ENCODE measurements at places on chromosomes 12 and 14. TPM values are rescaled to one million over a fixed set of nuclear protein-coding genes. Genes with fewer than 3 reads are reported as not detected.
A peak's percentile ranks its signal among the peaks of the same experiment; 100 is the strongest.

The SAMD15 gene
- total RNA-seq = 0.29 TPM

The RPS6KA5 gene
- total RNA-seq = 16.7 TPM

The MGST1 gene
- 0.73 TPM for total RNA-seq

The SLC25A29 gene
- total RNA-seq = 15.9 TPM

The PLA2G1B gene
- not detected for total RNA-seq

The CLBA1 gene
- 3.1 TPM for total RNA-seq

DNA sequence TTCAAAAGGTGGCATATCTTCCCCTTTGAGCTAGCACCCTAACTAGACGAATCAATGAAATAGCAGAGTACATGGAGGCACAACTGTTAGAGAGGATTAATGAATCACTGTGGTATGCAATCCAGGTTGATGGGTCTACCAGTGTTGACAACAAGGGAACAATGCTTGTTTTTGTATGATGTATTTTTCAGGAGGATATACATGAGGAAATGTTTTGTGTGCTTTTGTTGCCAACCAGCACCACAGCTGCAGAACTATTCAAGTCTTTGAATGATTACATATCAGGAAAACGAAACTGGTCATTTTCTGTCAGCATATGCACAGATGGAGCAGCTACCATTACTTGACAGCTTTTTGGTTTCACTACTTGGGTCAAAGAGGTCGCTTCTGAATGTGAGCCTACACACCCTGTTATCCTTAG is 142.6 kb downstream of the GPHN start:
- no peak for DNase-seq

DNA sequence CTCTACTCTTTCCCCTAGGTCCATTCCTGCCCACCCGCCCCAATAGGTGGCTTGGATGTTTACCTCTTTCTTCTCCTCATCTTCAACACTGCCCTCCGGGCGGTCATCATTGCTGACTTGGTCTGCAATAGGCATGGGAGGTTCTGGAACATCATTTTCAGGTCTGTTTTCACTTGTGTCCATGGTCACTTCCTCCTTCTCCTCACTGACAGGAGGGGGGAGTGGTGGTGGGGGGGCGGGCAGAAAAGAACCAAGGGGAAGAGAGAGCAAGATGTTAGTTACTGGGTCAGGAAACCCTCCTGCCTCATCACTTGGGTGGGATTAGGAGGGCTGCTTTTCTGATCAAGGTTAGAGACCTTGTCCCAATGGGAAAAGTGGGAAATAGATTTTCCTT is 12.1 kb upstream of the CDH24 start:
- no peak for DNase-seq

DNA sequence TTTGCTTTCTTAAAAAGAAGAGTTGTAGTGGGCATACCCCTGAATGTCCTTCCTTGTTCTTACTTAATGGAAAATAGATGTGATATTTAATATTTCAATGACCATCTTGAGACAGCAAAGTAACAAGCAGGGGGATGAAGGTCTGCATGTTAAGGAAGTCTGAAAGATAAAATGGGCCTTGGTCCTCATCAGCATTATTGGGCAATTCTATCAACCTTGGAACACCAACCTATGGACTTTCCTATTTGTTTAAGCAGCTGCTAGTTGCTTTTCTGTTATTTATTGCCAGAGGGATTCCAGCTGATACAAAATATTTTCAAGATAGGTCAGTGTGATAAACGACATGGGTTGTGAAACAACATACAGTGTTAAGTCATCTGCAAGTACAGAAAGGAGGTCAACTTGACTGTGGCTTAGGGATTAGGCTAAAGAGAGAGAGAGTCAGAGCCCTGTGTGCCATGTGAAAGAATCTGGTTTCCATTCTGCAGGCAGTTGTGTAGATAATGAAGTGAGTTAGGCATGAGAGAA is 16.4 kb upstream of the A2M start:
- DNase-seq = no peak

DNA sequence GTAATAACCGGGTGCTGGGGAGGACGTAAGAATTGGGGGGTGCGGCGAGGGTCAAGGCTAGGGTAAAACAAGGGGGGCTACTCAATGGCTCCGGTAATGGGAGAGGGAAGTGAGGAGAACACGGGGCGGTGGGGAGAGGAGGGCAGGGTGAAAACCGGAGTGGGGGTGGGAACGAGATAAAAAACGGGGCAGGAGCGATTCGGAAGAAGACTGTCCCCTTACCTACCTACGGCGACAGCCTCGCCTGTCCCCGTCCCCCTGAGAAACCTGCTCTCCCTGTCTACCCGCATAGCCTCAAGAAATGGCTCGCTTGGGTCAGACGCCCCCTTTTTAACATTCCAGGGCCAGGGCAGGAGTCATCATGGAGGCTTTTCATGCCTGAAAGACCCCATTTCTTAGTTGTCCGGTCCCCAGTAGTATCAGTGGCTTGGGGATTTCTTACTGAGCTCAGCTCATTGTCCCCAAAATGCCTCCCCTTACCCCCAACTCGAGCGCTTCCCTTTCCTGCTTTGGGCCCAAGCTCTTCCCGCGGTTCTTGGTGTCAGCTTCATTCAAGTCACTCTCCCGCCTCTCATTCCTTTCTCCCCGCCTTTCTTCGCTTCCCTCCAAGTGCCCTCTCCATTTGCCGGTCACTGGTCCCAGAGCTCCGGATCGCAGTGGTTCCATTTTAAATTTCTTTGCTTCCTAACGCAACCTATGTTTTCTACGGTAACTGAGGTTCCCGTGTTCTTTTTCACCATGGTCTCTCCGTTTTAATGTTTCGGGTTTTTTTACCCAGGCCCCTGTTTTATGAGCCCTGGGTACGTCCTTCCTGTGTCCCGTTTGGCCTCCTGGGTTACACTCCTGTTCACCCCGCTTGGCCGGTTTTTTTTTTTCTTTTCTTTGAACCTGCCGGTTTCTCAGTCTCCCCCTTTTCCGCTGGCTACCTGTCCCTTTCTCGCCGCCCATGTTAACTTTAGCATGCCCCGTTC is 1.2 kb upstream of the WSB2 start:
- no peak for DNase-seq

GRCh38 chr12:15208140-15208539 is 13.1 kb downstream of the RERG start:
- no peak for DNase-seq

- DNase-seq = no peak
Observed at GRCh38 chr12:3680919-3681594, 71.9 kb downstream of the CRACR2A start.

DNA sequence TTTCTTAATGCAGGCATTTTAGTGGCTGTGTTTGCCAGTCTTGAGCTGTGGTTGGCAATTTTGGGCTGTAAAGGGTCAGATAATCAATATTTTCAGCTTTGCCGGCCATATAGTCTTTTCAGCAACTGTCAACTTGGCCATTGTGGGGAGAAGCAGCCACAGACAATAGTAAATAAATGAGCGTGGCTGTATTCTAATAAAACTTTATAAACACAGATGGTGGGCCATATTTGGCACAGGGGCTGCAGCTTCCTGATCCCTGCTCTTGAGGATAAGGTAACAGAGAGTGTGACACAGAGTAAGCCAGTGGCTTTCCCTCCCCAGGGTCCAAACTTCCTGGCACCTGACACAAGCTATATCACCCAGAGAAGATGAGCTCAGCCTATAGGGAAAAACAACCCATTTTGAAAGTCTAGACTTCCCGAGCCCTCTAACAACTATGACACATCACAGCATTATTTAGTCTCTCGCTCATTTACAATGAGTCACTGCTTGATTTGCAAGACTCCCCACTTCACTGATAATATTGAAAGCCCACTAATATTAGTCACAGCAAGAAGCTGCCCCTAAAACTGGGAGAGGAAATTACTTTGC is 163.1 kb upstream of the TMPO start:
- DNase-seq = no peak

GRCh38 chr12:25458047-25458552 is 95.0 kb downstream of the LMNTD1 start:
- no peak for DNase-seq

- DNase-seq = no peak
Observed at GRCh38 chr14:38442208-38442607, 186.3 kb upstream of the CLEC14A start.

DNA sequence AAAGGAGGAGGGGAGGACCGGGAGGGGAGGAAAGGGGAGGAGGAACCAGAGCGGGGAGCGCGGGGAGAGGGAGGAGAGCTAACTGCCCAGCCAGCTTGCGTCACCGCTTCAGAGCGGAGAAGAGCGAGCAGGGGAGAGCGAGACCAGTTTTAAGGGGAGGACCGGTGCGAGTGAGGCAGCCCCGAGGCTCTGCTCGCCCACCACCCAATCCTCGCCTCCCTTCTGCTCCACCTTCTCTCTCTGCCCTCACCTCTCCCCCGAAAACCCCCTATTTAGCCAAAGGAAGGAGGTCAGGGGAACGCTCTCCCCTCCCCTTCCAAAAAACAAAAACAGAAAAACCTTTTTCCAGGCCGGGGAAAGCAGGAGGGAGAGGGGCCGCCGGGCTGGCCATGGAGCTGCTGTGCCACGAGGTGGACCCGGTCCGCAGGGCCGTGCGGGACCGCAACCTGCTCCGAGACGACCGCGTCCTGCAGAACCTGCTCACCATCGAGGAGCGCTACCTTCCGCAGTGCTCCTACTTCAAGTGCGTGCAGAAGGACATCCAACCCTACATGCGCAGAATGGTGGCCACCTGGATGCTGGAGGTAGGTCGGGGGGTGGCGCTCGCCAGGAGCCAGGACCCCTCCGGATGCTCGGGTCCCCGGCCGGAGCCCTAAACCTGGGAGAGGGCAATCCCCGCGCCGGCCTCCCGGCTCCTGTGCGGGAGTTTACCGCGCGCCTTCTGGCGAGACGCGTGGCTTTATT is at the start of gene CCND2:
TSS of gene CCND2 (plus strand) at position 111 of the 744 bp plus-strand sequence. CDS start at position 390, 279 bp downstream.
- DNase-seq = peak; percentile 76

- no peak for DNase-seq
Observed at GRCh38 chr14:92973798-92974372, 50.9 kb downstream of the CHGA start.

GRCh38 chr14:81633496-81633895 is 99.8 kb upstream of the SEL1L start:
- DNase-seq = no peak

DNA sequence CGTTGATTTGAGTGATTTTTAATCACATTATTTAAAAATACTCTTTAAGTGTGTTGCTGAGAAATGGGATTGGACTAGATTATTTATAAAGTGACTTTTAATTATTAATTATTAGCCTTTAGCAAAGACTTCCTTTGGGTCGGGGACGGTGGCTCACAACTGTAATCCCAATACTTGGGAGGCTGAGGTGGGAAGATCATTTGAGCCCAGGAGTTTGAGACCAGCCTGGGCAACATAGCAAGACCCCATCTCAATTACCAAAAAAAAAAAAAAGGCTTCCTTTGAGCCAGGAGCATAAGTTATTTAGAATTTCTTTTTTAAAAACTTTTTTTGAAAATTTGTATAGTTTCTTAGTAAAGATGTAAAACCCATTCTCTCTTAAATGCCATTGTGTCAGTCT is 8.8 kb downstream of the CHURC1 start:
- DNase-seq = no peak

DNA sequence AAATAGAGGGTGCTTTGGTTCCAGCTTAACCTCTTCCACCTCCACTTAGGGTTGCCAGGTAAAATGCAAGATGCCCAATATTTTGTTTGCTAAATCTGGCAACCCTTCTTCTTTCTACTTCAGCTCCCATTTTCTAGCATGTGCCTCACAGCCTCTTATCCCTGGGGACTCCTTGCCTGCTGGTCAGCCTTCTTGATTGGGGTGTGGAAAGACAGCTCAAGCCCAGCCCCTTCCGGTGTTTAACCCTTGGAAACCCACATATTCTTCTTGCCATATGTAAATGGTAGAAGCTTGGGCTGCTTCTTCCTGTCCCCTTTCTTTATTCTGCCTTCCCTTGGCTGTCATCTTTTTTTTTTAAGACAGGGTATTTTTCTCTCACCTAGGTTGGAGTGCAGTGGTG is 5.7 kb downstream of the SPIC start:
- no peak for DNase-seq

DNA sequence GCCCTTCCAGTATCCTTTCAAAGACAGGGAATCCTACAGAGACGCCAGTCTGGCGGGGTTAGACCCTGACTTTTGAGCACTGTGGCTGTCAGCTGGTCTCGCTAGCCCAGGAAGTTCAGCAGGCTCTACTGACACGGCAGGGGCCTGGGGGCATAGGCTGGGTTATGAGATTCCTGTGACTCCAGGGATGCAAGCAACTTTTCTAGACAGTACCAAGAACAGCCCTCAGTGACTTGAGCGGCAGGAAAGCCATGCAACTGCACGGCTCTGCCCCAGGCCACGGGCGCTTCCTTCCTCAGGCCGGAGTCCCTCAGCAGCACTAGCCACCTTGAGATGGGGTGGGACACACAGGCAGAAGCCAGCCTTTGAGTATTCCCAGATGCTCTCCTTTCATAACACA is 5.1 kb upstream of the SIVA1 start:
- no peak for DNase-seq

- DNase-seq = no peak
Observed at GRCh38 chr12:78824918-78825317, 39.7 kb upstream of the SYT1 start.

DNA sequence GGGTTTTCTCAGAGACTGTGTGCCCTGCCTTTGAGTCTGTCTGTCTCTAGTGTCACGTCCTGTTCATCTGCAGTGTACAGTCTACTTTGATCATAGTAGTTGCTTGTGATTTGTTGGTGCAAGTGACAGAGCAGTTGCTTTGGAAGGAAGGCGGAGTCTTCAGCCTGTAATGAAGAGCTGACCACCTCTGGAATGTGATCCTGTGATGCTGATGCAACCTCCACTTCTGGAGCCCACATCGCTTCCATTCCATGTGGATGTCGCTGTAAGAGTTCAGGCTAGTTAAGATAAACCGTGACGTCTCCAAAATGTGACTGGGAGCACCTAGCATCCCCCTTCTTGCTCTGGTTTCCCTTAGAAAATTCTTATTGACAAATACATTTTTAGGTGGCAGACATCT is 51.8 kb downstream of the PELI2 start:
- no peak for DNase-seq

- DNase-seq = no peak
Observed at GRCh38 chr14:85037411-85037810, 492.5 kb upstream of the FLRT2 start.

DNA sequence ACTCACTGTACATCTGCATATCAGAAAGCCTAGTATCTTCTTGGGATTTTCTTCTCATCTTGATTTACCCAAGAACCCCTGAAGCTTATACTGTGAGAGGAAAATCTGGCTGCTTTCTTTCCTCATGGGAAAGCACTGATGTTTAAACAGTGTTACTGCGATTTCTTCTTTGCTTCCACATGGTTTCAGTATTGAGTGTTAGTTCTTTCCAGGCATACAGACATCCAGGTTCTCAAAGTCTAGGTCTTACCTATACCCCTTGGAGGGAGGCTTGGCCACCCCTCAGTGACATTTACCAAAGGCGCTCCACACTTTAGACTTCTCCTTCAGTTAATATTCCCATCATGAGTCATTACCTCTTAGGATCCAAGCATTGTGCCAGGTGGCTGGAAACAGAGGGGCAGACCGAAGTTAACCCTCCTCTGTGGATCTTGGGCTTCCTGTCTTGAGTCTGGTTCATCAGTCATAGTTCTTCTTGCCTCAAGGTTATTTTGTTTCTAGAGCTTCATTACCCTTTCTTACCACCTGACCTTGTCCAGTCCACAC is 79.1 kb downstream of the TMEM117 start:
- DNase-seq = no peak

DNA sequence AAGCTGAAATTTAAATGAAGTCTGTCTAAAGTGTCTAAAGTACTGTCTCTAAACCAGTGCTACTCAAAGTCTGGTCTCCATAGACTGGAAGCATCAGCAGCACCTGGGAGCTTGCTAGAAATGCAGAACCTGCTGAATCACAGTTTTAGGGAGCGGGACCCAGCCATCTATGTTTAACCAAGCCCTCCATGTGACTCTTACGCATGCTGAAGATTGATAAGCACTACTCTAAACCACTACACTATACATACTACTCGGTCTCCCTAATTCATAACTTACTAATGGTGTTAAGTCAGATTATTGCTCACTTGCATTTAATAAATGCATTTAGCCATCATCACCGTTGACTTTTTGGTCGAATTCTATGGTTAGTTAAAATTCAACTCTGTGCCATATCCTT is 88.8 kb downstream of the SLC25A21 start:
- no peak for DNase-seq

Data from activated T-helper 1 cell treated with anti-CD3 and anti-CD28 coated beads, Interleukin-12 subunit alpha, Interleukin-12 subunit beta, Interleukin-2, Interleukin-4 antibody, amounts not matched to agents 30 ng/mL and 10 ng/mL and 1 ng/mL, durations not matched to agents 14 hours and 24 hours and 36 hours (primary cell).